WTC11 (cell line): ENCODE measurements at places on chromosomes 5 and 9.

DNA sequence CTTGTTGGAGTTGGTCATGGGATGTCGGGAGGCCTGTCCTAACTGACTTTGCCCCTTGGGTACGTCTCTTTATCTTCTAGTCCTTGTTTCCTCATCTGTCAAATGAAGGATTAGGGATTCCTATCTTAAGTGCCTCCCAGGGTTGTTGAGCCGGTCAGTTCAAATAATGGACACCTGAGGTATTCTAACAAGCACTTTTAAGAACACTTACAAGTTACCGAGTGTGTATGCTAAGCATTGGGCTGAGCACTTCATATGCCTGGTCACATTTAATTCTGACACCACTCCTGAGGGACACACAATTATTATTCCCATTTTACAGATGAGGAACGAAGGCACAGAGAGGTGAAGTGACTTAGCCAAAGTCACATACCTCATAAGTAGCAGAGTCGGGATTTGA is 37.1 kb downstream of the CAMK2A start:
- DNase-seq: no peak

GRCh38 chr5:126186210-126186609 is 237.0 kb upstream of the GRAMD2B start:
- DNase-seq: no peak

DNA sequence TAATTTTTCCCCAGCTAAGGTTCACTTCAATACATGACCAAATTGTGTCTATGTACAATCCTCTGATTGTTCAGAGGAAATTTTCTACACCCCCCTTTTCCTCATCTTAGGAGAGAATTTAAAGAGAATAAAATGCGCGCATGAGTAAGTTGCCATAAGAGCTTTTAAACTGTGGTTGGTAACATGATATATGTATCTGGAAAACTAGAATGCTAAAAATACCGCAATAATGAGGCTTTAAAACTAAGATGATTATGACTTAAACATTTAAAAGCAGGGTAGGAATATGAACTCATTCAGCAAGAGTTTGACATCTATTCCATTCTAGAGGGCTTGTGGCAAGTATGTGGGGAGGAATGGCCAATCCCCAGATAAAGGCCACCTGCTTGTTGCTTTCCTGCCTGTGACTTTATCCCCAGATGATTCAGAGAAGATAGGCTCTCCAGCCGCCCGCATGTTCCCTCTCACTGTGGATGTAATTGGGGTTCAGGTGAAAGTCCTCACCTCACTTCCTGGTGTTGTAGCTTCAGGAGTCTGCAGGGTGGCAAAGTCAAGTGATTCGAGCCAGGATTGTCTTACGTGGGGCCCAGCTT is 26.5 kb upstream of the BASP1 start:
- no peak for DNase-seq

GRCh38 chr5:1387059-1387755 is 42.3 kb upstream of the CLPTM1L start:
- no peak for DNase-seq

DNA sequence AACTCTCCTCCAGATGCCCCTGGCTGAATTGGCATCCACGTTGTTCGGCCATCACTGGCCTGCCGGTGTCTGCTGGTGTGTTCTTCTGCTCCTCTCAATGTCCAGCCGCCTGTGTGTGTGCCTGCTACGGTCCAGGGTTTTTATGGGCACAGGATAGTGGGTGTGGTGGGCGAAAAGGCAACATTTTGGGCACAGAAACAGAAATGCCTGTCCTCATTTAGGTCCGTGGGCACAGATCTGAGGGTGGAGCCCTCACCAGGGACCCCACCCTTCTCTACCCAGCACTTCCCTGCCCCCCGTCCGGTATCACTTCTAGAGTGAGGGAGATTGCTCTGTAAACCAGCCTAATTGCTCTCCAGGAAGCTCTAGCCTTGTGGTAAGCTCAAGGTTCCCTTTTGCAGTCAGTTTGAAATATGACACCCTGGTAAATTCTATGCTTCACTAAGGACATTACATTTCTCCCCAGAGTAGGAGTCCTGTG is 410.1 kb downstream of the MAT2B start:
- DNase-seq: no peak

DNA sequence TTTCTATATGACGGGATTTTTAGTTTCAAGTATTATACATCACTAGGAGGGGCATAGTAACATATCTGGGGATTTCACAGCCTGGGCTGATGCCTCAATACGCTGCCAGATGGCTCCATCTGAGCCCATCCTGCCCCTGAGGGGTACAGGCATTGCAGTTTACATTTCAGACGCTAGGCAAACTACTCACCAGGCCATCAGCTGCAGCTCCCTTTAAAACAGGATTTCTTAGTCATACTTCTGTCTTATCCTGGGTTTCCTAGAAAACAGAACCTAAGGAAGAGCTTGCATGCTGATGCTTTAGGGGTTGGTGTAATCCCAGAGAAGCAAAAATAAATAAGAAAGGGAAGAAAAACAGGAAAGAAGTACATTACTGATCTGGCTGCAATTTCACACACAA is 372.8 kb upstream of the PIK3R1 start:
- DNase-seq: peak; percentile 23

DNA sequence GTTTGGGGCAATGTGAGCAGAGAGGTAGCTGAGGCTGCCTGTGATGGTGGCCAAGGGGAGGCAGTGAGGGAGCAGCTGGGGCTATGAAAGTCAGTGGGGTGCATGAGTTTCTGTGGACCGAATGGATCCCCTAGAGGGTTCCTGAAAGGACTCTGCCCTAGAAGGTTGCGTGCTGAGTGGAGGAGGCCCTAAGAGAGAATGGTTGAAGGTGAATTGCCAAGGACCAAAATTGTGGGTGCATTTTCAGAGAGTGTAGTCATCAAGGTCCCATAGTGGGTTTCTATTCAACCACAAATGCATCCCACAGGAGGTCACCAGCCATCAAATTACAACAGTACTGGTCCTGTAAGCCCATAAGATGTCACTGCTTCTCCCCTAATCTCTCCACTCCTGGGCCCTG is 298.3 kb downstream of the CDK5RAP2 start:
- no peak for DNase-seq

- DNase-seq: no peak
Measured at GRCh38 chr5:113065626-113066025, 89.0 kb downstream of the DCP2 start.

- DNase-seq: peak; percentile 25
Measured at GRCh38 chr5:41270423-41271251, 57.3 kb upstream of the C6 start.

DNA sequence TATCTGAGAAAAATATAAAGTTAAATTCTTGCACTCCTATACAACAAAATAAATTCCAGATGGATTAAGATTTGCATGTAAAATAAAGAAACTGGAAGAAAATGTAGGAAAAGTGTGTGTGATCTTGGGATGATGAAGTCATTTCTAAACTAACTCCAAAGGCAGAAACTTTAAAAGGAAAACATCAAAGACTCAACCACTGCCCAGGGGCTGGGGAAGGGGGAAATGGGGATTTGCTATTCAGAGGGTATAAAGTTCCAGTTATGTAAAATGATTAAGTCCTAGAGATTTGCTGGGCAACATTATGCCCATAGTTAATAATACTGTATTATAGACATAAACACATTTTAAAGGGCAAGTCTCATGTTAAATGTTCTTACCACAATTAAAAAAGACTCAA is 254.5 kb downstream of the DEPDC1B start:
- DNase-seq: no peak

- DNase-seq: no peak
Measured at GRCh38 chr5:103263054-103263453, 4.5 kb downstream of the MACIR start.

- no peak for DNase-seq
Measured at GRCh38 chr9:24582146-24583126, 36.7 kb upstream of the IZUMO3 start.

DNA sequence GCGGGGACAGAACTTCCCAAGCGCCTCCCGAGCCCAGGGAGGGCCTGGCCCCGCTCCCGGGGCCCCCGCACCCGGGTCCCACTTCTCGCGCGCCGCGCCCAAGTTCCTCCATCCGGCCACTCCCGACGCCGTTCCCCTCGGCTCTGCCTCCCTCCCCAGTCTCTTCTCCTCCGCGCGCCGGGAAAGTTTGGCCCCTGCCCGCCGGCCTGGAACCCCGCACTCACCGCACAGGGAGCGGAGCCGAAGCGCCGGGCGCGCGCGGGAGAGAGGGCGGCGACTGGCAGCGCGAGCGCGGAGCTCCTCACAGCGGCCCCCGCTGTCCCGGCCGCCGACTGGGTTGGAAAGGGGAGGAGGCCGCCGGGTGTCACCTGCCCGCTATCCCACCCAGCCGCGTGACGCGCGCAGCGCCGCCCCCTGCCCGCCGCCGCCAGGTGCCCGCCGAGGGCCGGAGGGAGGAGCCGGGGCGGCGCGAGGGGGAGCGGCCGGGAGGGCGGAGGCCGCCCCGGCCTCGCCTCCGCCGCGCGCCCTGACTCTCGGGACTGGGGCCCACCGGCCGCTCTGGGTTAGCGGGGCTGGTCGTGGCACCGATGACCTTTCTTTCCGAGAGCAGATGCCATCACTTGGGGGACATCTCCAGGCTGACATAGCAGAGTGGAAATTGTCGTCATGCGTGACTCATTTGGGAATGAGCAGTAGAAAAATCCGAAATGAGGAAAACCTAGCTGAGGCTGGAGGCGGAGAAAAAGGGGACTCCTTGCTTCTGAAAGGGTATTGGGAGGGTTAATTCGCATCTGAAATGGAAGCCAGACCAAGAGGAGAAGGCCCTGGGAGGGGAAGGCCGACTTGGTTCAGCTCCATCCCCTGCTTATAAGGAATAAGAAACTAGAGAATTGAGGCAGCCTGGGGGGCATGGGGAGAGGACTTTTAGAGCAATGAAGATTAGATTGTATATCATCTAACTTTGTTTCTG is at the start of gene ELOVL7:
TSS of gene ELOVL7 (minus strand) at position 334 of the 970 bp plus-strand sequence. CDS start 56,872 bp downstream, outside the sequence.
- DNase-seq: peak; percentile 93

DNA sequence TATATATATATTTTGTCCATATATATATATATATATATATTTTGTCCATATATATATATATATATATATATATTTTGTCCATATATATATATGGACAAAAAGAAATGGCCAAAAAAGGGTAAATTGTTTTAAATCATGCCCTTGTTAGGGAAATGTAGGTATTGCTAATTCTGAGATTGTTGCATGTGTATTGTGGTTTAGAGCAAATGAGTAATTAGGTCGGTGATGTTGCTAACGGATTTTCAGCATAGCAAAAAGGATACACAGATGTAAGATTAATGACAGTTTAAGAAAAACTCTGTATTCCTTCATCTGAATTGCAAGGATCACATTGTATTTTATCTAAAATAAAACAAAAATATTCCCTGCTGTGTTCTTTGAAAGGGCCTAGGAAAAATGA is 40.2 kb downstream of the OSTF1 start:
- DNase-seq: no peak

- no peak for DNase-seq
Measured at GRCh38 chr9:95481000-95481399, 35.8 kb downstream of the PTCH1 start.

- DNase-seq: no peak
Measured at GRCh38 chr5:95591490-95591901, 28.4 kb upstream of the GPR150 start.
